ENCODE measurements at places on chromosomes 3 and 15.

DNA sequence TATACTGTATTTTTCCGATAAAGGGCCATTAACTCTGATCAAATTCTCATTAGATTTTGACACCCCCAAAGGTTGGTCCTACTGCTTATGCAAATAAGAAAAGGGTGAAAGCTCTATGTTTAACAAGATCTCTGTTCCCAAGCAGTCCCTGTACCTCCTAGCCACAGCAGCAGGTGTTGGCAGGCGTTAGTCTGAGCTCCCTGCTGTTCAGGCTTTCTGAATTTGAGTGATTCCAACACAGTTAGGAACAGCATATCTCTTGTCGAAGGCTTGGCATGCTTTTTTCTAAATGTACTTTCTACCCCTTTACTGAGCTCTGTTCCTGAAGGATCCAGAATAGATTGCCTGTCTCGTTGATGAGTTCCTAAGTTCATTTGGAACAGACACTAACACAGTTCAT is 42.3 kb downstream of the MITF start:
- no peaks in the 10 kb centered on the region for H3K27me3 ChIP-seq
- DNase-seq: no peak
- no peak overlapping the region for H3K27ac ChIP-seq

DNA sequence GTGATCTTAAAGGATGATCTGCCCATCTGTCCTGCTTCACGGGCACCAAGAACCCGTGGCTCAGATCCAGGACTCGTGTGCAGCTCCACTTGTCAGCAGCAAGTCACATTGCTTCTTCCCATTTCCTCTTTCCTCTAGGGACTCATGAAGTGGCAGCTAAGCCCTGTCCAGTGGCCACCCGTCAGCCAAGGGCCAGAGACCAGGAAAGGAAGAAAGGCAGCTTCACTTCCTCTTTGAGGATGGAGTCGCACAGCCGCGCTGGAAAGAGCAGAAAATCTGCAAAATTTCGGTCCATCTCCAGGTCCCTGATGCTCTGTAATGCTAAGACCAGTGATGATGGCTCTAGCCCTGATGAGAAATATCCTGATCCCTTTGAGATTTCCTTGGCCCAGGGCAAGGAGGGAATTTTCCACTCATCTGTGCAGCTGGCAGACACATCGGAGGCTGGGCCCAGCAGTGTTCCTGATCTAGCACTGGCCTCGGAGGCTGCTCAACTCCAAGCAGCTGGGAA is 28.5 kb downstream of the IL16 start:
- H3K27me3 ChIP-seq: no peaks in the 10 kb centered on the region
- no peak overlapping the region for H3K4me3 ChIP-seq
- H3K27ac ChIP-seq: peak overlapping the region; percentile 78
- no peaks in the 10 kb centered on the region for H3K36me3 ChIP-seq

- H3K36me3 ChIP-seq: no peaks in the 10 kb centered on the region
- H3K27ac ChIP-seq: peak overlapping the region; percentile 90
- peak overlapping the region; percentile 39 for H3K4me3 ChIP-seq
- no peaks in the 10 kb centered on the region for H3K27me3 ChIP-seq
These were observed 90.2 kb upstream of the CHD2 start for GRCh38 chr15:92809880-92810361.

GRCh38 chr3:47870156-47870555 is 67.2 kb downstream of the DHX30 start:
- H3K27ac ChIP-seq: no peak overlapping the region
- peaks cover 24% of the 10 kb centered on the region for H3K4me1 ChIP-seq
- H3K36me3 ChIP-seq: peaks cover 98% of the 10 kb centered on the region
- no peak for DNase-seq
- H3K4me3 ChIP-seq: no peak overlapping the region
- no peaks in the 10 kb centered on the region for H3K27me3 ChIP-seq

DNA sequence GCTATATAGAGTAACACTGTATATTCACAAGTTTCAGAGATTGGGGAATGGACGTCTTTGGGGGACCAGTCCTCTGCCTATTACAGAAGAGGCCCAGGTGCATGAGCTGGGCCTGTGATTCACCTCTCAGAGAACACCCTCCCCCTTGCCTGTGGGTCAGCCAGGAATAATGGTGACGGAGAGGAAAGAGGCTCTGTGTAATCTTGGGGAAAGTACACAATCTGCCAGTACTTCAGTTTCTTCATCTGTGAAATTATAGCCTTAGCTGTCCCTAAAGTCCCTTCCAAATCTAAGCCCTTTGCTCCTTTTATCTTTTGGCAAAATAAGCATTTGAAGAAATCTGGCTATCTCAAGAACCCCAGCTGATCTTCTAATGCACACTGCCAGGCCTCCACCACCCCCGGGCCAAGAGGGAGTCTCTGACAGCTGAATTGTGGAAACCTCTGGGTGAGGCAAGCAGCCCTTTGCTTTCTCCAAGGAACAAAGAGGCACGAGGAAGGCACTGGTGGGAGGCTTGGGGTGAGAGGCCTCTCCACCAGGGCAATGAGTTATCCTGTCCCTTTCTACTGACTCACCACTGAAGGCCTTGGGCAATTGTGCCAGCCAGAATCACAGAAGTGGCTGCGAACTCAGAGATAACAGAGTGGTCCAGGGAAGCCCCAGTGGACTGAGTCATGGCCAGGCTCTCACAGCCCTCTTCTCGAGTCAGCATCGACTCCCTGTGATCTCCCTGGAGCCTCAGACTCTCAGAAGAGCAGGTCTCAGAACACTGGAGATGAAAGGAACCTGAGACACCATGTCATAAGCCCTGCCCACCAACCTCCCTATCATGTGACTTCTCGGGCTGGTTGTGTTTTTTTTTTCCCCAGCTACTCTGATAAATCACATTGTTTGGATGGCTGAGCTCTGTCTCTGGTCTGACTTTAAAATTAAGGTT is 31.8 kb downstream of the CCNL1 start:
- no peak for DNase-seq
- H3K36me3 ChIP-seq: no peaks in the 10 kb centered on the region
- peak overlapping the region; percentile 77 for H3K27ac ChIP-seq
- peaks cover 55% of the 10 kb centered on the region for H3K4me1 ChIP-seq
- H3K27me3 ChIP-seq: no peaks in the 10 kb centered on the region
